GM06990 (cell line): ENCODE measurements at places on chromosomes 4 and X.

GRCh38 chrX:42837747-42838146, 59.8 kb upstream of the PPP1R2C start:
- DNase-seq: no peak

DNA sequence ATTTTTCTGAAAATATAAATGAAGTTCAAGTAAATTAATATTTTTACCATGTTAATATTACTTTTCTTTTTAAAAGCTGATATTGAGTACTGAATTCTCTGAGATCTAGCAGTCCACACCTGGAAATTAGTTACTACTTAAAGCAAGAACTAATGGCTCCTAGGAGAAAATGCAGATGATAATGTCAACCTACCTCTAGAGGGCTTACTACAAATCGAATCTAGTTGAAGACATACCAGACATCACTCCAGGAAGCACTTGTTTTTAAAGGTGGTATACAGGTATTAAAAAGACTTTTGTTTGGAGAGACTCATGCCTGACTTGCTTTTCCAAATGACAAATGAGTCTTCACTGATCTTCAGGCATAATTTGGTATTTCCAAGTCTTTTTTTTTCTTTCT, 516.4 kb upstream of the BOD1L1 start:
- DNase-seq: no peak

DNA sequence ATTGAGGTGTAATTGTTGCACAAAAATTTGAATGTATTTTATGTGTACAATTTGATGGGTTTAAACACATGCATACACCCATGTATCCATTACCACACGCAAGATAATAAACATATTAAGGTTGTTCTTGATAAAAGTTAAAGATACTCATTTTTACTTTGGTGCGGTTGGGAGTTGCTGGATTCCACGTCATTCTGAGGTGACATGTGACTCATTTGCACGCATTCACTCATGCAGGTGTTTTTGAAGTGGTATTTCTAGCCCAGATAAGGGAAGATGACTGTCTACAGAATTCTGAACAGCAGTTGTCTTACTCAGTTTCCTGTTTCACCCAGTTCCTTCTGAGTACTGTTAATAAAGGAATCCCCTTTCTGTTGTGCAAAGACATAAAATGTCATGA, 142.0 kb downstream of the RTL3 start:
- DNase-seq: peak; percentile 47

GRCh38 chr4:10087152-10087791, 29.3 kb downstream of the WDR1 start:
- DNase-seq: no peak

DNA sequence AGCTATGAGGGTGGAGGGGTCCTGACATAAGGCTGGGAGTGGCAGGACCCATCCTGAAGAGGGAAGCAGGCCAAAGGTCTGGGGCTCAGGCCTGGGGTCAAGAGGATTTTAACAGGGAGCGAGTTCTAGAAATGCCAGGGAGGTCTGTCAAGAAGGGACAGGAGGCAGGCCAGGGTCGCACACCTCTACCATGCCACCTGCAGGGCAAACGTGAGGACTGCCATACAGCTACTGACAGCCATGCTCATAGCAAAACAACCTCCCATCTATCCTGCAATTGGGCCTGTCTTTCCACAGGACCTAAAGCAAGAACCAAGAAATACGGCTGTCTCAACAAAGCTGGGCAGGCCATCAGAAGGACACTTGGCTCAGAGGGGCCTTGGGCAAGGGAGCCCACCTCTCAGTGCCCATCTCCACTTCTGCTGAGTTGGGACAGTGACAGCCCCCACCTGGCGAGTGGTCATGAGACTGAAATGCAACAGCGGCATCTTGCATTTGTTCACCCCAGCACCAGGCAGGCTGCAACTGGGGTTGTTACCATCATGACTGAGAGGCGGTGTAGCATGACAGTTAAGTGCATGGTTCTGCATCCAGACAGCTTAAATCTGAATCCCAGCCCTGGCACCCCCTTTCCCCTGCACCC, 92.7 kb downstream of the WFS1 start:
- DNase-seq: no peak

DNA sequence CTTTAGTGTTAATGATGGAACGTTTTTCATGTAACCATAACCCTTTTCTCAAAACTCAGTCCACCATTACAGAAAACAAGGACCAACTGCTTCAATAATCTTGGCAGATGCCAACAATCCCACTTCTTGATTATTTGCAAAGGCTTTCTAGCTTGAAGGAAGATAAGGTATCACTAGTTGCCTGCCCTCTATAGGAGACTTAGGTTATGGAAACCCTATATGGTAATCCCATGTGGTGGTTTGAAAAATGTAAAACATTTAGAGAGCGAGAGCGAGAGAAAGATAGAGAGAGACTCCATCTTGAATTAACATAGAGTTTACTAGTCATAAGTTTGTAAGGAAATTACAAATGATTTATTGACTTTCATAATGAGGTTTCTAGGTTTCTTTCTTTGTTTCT, 1627.5 kb upstream of the TENM3 start:
- DNase-seq: no peak

GRCh38 chr4:105599932-105600655, 47.7 kb downstream of the ARHGEF38 start:
- no peak for DNase-seq

DNA sequence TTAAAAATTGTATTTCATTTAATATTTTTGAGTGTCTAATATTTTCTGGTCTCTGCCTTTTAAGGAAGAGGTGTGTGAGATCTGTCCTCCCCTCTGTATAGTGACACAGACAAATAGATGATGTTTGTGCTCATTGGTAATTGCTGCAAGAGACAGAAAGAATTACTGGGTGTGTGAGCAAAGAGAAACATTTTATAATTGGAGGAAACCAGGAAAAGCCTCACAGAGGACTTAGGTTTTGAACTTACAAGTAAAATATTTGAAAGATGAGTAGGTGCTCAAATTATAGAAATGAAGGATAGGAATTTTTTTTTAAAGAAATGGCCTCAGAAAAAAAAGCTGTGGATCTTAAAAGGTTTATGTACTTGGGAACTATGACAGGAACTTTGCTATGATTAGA, 149.8 kb downstream of the SPCS3 start:
- no peak for DNase-seq

DNA sequence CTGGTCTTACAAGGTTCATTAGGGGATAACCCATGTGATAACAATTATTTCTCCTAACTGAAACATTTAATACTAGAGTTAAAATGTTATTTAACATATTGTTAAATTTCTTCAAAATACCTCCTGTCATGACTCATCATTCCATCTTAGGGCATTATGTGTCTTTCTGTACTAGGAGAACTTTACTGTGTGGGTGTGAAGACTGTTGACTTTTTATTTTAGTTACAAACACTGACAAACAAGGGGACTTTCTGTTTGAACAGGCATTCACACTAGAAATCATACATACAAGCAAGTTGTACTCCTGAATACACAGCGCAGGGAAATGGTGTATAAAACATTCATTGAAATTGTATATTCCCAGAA, 175.9 kb downstream of the FBXW7 start:
- DNase-seq: peak; percentile 32

- no peak for DNase-seq
These were observed 358.1 kb upstream of the FTHL17 start for GRCh38 chrX:31429915-31430314.

DNA sequence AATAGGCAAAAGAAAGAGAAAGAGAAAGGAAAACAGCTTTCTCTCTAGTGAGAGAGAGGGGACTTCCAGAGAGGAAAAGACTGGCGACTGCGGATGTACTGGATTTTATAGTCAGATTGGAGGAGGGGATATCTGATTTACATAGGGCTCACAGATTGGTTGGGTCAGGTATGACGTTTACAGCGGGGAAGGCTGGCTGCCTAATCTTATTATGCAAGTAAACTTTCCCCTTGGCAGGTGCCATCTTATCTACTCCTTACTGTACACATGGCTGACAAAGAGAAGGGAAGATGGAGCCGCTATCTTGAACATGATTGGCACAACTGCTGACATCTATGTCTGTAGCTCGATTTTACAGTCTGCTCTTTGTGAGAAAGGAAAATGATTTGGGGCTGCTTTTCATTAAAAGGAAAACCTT, 25.4 kb downstream of the RBPJ start:
- no peak for DNase-seq

DNA sequence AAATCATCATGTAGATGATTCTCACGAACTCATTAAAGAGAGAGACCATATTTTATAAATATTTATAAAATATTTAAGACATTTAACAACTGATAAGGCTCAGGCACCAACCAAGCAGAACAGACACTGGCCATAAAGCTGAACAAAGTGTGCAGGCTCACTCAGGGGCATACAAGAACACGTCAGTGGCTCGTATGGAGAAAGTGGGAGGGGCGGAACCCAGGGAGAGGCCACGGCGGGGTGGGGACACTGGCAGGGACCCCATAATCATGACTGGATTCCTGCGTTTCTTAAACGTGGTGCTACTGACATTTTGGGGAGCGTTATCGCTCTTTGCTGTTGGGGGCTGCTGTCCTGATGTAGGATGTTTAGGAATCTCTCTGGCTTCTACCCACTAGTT, 31.3 kb upstream of the FAT1 start:
- no peak for DNase-seq

GRCh38 chr4:148075438-148075837, 343.6 kb downstream of the ARHGAP10 start:
- DNase-seq: no peak

GRCh38 chrX:109863811-109864210, 130.8 kb upstream of the ACSL4 start:
- DNase-seq: no peak

- DNase-seq: no peak
These were observed 107.8 kb downstream of the TNIP2 start for GRCh38 chr4:2648159-2648814.

GRCh38 chrX:38805432-38806389, 4.5 kb downstream of the MID1IP1 start:
- peak; percentile 79 for DNase-seq

GRCh38 chr4:11843340-11843739, 414.6 kb upstream of the HS3ST1 start:
- DNase-seq: no peak

DNA sequence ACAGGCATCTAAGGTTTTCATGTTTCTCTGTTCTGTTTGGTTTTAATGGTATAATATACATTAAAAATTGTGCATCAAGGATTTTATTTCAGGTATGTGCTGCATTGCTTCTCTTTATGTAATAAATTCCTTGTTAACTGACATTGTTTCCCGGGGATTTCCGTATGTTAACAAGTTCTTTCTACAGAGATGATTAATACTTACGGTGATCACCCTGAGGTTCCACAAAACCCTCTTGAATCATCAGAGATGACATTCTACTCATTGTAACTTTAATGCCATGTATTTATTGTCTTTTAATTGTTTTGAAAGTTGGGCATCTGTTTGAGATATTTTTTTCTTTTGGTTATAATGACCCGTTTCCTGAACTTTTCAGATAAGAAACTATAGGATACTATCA, 37.5 kb downstream of the ARHGAP10 start:
- no peak for DNase-seq

DNA sequence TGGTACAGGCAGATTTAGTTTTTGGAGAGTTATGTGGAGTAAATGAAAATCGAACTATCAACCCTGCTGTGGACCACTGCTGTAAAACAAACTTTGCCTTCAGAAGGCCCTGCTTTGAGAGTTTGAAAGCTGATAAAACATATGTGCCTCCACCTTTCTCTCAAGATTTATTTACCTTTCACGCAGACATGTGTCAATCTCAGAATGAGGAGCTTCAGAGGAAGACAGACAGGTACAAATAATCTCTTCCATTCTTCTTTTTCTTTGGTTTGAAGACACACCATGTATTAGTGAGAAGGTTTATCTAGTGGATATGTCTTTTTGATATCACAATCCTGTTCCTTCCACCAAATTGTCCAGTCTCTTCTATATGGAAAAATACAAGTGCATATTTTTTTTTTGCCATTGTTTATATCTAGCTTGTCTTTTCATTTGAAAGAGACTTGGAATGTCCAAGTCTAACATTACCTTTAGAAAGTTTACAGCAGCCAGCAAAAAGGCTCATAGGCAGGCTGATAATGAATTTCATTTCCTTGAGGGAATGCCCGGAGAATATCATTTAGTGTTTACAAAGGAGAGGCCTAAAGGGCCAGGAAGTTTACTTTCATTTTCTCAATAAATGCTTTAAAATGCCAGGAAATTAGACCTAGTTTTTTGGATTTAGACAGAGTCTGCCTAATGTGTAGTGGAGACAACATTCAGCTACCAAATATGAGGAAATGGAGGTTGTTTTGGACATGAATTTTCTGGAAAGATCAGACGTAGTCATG, 18.6 kb downstream of the AFM start:
- no peak for DNase-seq

- no peak for DNase-seq
These were observed 48.5 kb downstream of the WDFY3 start for GRCh38 chr4:84917869-84918600.

GRCh38 chr4:153004081-153004850, 68.1 kb downstream of the FHDC1 start:
- no peak for DNase-seq

DNA sequence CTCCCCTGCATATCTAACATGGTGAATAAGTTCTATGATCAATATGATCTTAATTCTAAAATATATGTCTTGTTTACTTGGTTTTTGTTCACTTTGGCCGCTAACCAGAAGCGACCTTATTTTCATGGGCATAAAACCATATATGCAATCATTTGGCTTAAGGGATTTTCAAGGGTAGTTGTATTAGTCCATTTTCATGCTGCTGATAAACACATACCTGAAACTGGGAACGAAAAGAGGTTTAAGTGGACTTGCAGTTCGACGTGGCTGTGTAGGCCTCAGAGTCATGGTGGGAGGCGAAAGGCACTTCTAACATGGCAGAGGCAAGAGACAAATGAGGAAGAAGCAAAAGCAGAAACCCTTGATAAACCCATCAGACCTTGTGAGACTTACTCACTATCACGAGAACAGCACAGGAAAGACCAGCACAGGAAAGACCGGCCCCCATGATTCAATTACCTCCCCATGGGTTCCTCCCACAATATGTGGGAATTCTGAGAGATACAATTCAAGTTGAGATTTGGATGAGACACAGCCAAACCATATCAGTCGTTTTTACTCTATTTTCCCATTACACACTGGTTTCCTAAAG, 114.3 kb upstream of the CPEB2 start:
- no peak for DNase-seq

DNA sequence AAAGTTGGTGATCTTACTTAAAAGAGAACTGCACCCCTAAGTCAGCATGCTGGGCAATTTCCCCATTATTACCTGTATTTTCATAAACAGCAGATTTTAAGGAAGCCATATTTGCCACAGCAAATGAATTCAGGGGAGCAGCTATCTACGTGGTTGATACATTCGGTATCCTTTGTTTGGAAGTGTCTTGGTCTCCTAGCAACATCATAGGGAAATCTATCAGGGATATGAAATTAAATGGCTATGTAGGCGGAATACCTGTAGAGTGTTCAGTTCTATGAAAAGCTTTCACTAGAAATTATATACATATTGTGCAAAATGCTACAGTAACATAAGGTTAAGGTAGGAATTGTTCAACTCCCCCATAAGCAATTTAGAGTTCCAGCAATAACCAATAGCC, 157.2 kb upstream of the EMCN start:
- DNase-seq: no peak
